ENCODE measurements at places on chromosomes 5 and 9.

- no peak for DNase-seq
Measured at GRCh38 chr5:175674731-175675346, 17.0 kb downstream of the HRH2 start.

DNA sequence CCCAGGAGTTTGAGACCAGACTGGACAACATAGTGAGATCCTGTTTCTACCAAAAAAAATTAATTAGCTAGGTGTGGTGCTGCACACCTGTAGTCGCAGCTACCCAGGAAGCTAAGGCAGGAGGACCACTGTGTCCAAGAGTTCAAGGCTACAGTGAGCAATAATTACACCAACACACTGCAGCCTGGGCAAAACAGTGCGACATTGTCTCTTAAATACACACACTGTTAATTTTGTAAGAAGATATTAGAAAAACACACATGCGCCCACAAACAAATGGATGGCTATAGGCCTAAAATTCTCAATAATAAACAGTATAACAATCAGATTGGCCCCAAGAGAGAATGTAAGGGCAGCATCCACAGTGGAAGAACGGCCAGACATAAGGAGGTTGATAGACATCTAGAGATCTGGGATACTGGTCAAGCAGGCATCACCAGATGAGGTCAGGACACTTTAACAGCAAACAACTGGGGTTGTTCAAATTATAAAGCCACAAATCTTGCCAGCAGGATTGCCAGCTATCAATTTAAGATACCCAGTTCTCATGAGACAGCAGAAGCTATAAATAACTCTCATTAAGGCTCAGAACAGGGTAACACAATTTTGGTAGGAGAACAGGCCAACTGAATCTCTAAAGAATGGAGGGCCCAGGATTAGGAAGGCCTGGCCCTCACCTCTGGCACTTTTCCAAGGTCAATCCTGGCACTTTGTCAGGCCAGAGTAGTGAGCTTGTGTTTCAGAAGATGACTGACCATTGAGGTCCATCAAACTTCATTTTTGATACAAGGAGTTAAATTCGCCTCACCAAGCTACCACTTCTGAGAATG is 29.5 kb downstream of the GOLPH3 start:
- DNase-seq, result no peak

GRCh38 chr5:131068076-131068475 is 97.0 kb downstream of the HINT1 start:
- DNase-seq, result no peak

DNA sequence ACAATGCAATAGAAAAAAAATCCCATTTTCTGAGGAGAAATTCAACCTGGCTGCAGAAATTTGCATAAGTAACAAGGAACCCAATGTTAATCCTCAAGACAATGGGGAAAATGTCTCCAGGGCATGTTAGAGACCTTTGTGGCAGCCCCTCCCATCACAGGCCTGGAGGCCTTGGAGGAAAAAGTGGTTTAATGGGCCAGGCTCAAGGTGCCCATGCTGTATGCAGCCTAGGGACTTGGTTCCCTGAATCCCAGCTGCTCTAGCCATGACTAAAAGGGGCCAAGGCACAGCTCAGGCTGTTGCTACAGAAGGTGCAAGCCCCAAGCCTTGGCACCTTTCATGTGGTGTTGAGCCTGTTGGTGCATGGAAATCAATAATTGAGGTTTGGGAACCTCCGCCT is 66.5 kb downstream of the ALDH1A1 start:
- no peak for DNase-seq

GRCh38 chr5:63820577-63820976 is 141.7 kb downstream of the HTR1A start:
- no peak for DNase-seq

DNA sequence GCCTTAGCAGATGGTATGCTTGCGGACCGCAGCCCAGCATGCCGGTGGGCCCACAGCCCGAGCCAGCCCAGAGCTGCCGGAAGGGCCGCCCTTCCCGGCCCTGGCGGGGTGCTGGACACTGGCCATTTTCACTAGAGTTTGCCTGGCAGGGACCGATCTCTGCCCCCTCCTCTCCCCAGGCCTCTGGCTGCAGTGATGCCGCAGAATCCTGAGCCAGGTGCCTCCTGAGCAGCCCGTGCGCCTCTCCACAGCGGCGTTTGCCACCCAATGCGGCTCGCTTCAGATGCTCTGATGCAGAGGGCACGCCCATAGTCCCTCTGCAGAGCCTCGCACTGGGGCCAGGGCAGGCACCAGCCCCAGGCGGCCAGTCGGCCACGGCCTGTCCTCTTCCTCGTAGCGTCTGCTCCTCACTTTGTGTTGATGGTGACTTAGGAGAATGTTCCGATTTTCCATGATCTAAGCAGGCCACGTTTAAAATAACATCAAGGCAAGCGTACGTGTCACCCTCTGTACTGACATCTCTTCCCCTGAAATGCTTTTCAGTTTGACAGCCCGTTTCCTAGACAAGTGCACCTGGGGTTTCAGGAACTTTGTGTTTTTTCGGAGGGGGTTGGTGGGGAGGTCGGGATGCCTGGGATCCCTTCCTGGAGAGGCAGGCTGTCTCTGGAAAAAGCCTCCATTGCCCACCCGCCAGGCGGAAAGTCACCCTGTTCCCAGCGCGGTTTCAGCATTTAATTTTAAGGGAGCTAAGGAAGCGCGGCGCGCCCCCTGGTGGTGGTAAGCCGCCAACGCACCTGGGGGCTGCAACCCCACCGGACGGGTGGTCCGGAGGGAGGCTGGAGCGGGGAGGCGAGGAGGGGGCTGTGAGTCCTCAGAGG is 29.8 kb upstream of the HMCN2 start:
- peak; percentile 53 for DNase-seq

DNA sequence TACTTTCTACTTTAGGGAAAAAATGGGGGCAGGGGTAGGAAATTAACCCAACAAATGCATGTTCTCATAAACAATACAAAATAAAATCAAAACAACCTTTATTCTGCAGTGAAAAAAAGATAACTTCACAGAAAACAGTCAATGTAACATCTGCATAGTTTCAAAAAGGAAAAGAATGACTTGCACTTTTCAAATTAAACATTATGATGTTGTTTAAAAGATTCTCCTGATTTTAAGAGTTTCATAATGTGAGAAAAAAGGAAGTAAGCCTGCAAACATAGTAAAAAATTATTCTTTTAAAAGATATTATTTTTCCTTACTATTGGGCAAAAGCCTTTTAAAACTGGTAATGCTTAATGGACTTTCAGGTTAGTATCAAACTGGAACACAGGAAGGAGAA is 7.6 kb downstream of the C9orf72 start:
- DNase-seq, result no peak

DNA sequence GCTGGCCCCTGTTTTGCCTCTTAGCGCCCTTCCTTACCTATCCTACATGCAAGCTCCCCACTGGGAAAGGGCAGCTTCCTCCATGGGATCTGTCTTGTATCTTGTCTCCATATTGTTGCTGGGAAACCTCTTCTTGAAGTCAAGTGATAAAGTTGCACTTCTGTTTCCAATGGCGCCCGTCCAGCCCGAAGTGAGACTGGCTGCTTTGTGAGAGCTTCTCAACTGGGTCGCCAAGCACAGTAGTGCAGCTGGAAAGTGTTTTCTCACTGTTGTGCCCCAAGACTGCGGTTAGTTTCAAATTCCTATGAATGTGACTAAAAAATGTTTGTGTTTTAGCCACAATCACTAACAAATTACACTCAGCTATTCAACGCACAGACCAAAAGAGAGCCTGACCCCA is 506.6 kb upstream of the MPDZ start:
- no peak for DNase-seq

GRCh38 chr5:127885176-127885575 is 182.0 kb downstream of the CCDC192 start:
- peak; percentile 23 for DNase-seq

DNA sequence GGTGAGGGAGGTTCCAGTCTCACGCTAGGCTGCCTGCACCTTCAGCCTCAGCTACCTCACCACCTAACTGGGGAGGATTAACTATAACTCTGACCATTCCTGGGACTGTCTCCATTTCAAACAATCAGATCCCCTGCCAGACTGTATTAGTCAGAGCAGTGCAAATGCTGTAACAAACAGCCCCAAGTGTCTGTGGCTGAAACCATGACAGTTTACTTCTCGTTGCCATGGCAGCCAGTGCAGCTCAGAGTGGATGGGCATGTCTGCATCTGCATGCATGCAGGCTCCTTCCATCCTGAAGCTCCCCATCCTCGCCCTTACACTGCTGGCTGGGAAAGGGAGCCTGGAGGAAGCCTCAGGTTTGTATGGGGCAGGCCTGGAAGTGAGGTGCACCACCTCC is 86.7 kb downstream of the KCNIP1 start:
- DNase-seq, result no peak

DNA sequence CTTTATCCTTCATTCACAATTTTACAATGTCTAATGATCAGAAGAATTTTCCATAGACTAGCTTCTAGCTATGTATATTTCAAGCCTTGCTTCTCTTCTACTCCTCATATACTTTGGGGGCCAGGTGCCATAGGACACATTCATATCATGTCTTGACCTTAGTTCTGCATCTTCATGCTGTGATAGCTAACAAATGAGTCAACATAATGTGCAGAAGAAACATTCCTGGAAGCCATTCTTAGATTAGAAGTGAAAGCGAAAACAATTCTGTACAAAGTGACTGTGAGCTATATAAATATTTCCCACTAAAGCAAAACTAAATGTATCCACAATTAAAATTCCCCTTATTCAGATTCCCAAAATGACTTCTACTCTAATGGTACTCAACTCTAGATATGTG is 320.2 kb upstream of the NREP start:
- no peak for DNase-seq
